ENCODE measurements at places on chromosomes 11 and 22.

DNA sequence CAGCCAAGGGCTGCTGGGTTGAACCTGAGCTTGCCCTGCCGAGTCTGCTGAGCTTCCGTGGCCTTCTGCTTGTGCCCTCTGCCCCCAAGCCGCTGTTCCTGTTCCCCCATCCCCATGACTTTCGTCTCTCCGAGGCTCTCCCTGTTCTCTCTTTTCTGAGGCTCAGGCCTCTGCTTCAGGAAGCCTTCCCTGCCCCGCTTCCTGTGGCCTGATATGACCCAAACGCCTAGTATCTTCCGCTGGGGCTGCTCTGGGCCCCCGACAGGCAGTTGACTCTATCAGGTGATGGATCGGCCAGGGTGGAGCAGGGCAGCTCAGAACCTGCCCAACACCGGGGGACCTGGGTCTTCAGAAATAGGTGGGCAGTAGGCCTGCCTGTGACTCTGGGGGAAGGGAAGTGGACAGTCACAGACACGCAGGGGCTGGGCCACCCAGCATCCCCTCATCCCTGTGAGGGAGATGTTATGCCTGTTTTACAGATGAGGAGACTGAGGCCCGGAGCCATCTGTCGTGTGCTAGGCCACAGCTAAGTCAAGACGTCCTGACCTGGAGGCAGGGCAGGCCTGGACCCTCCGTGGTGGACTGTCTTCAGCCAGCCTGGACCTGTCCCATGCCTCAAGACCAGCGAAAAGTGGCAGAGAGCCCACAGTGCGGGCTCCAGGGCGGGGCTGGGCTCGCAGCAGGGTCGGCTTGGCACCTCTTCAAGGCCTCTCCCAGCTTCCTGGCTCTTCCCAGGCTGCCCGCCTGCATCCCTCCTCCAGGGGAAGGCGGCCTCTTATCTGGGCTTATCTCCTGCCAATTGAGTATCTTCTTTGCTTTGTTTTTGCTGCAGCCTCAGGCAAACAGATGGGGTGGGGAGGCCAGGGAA is 16.2 kb downstream of the BAD start:
- no peak for DNase-seq

DNA sequence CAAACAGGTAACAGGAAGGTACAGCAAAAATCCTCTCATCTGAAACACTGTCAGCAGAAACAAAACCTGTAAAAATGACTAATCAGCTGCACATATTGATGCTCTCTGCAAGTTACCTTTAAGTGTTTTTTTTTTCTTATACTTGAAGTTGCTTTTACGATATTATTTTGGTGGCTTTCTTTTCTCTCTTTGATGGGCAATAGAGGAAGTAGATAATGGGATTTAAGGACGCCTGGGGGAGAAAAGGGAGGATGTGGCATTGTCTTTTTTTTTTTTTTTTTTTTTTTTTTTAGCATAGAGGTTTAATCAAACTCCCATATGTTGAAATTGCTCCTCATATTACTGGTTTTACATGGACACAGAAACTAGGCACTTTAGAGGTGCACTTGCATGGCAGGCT is 11.4 kb upstream of the ADSL start:
- no peak for DNase-seq

DNA sequence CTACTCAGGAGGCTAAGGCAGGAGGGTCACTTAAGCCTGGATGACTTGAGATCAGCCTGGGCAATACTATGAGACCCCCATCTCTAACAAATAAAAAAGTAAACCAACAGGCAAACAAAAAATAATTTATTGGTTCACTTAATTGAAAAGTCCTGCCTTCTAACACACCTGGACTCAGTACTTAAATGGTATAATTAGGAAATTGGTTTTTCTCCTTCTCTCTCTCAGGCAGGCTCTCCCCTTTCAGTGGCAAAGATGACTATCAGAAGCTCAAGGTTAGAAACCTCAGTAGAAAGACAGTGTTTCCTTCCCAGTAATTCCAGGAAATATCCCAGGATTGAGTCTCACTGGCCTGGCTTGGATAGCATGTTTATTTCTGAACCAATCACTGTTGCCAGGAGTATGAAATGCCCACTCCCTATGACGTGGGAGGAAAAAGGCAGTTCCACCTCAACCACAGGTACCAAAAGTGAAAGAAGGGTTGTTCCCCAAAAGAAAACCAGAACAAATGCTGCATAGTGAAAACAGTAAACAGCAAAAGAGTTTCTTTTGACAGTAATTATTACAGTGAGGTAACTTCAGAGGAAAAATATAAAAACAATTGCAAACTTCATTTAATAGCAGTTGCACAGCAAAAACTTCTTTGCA is 56.3 kb upstream of the SOX6 start:
- DNase-seq: no peak

GRCh38 chr11:113542420-113542819 is 67.2 kb upstream of the DRD2 start:
- no peak for DNase-seq

- peak; percentile 11 for DNase-seq
These were observed 624 bp downstream of the CBL start for GRCh38 chr11:119206511-119207414.

GRCh38 chr22:48146426-48146825 is 1384.0 kb downstream of the TBC1D22A start:
- DNase-seq: no peak

- no peak for DNase-seq
These were observed 434 bp downstream of the BANF1 start for GRCh38 chr11:66002648-66003225.

DNA sequence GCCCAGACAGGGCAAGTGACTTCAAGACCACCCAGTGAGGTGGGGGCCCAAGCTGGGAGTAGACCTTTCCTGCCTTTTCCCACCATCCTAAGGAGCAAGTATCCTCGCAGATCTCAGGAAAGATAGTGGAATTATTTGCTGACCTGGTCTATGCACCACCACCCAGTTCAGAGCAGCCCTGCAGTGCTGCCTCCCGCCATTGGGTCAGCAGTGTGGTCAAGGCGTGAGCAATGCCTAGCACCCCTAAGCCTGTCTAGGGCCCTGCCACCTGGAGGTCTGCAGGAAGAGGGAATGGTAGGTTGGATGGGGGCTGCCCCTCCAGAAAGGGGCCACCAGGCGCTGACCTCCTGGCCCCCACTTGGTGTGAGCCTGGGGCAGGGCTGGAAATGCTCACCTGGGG is 6.5 kb downstream of the MTFP1 start:
- DNase-seq: no peak

DNA sequence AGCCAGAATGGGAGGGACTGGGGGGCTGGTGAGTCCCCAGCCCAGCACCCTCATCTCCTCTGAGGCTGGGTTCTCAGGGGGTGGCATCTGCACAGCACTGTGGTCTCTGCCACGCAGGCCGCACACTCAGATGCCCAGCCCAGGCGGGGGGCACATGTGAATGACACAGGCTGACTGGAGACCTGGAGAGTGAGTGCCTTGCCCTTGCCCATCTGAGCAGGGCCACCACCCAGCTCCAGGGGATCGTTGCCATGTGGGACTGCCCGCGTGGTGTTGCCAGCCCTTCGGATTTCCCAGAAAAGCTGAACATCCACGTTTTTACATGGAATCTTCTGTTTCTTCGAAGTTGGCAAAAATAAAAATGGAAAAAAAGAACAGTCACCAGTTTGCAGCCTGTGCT is 18.9 kb downstream of the PRDM11 start:
- DNase-seq: no peak

DNA sequence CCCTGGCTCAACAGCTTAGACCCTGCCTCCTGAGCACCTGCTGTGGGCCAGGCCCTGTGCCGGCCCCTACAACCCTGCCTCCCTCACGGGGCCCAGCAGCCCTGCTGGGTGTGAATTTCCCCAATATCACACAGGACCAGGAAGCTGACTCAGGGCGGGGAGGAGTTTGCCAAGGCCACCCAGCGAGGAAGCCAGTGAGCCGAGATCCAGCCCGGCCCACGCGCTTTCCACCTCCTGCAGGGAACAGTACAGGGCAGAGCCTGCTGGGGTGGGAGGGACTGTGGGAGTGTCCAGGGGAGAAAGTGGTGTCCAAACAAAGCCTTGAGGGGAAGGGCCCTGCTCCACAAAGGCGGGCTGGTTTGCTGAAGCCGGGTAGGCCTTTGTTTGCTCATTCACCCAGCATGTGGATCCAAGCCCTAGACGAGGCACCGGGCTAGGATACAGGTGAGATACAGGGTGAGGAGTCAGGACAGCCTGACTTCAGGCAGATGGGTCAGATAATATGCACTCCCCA is 26.8 kb downstream of the RPL3 start:
- DNase-seq: no peak

- DNase-seq: no peak
These were observed 112.6 kb downstream of the CADM1 start for GRCh38 chr11:115391598-115391997.

- DNase-seq: no peak
These were observed 1434.7 kb downstream of the BRD1 start for GRCh38 chr22:48393041-48393370.

- DNase-seq: no peak
These were observed 117.4 kb upstream of the B3GAT1 start for GRCh38 chr11:134529212-134530096.

DNA sequence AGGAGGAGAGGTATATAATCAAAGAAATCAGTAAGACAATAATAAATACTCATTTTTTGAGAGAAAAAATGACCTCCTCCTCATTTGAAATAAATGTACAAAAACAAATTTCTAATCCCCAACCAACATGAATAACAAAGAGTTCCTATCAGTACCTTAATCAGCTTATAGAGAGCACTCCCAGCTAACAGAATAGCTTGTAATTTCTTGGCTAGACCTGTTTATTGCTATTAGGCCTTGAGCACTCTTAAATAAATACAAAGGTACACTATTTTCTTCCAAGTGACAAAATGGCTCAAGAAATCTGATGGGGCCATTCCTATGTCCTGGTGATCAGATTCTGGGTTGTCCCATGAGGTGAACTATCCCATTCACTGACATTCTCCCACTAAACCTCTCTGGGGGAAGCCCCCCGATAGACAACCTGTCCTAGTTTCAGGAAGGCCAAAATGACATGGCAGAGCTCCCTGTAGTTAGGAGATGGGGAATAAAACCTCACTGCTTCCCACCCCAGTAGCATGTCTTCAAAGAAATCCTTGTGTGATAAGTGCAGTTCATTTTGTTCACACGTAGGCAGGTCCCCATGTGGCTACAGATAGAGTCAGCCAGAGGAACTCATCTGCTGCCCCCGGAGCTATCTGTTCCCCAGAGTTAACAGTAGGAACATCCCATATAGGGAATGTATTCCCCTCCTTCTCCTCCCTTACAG is 385.7 kb downstream of the SOX6 start:
- DNase-seq: no peak

DNA sequence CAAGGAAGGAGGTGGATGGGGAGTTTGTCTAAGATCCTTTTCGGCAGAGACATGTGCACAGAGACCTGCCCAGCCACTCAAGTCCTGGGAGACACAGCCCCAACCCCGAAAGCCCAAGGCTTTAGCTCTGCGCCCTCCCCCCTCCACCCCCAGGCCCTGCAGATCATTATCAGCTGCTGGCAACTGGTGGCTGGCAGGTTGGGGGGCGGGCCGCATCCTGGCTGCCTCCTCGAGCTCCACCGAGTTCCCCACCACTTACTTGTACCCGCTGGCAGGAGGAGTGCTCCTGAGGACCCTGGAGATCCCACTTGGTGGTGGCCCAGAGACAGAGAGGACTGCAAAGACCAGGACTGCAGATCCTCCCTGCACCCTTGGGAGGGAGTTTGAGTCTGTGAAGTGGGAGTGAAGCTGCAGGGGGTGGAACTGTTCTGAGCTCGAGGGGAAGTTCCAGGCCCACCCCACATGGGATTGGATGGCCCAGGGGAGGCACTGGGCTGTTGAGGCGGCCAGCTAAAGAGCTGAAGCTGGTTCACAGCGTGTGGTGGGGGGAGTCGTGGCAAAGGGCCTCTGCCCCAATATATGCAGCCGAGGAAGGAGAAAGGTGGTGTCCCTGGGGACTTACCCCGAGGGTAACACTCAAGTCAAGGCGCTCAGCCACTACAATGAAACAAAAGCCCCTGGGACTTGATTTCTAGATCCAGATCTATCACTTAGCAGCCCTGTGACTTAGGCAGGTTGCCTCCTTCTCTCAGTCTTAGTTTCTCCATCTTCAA is 19.9 kb upstream of the CCDC86 start:
- no peak for DNase-seq

DNA sequence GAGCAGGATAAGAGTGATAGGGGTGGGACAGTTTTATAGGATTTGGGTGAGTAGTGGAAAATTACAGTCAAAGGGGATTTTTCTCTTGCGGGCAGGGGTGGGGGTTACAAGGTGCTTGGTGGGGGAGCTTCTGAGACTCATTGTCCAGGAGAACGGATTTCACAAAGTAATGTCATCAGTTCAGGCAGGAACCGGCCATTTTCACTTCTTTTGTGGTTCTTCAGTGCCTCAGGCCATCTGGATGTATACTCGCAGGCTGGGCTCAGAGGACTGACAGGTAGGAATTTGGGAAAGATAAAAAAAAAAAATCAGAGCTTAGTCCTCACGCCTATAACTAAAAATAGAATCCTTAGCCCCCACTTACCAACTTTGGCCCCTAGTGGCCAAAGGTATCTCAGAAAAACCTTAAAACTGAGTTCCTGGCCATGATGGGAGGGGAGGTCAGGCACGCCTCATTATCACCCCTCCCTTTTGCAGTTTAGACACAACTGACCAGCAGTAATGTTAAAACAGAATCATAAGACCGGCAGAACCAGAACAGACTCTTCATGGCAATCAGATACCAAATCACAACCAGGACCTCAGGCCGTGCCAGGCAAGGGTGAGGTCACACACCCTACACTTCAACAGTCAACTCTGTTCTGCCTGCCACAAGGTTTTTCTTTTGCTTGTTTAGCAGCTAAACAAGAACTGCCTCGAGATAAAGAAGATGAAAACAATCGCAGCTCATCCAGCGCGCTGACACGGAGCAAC is 8.9 kb upstream of the APOBEC3G start:
- no peak for DNase-seq

GRCh38 chr22:36238373-36239149 is 766 bp downstream of the APOL2 start:
- DNase-seq: no peak

- no peak for DNase-seq
These were observed 148.2 kb upstream of the SNX19 start for GRCh38 chr11:131064373-131064991.

GRCh38 chr11:115974703-115975102 is 470.5 kb upstream of the CADM1 start:
- no peak for DNase-seq

DNA sequence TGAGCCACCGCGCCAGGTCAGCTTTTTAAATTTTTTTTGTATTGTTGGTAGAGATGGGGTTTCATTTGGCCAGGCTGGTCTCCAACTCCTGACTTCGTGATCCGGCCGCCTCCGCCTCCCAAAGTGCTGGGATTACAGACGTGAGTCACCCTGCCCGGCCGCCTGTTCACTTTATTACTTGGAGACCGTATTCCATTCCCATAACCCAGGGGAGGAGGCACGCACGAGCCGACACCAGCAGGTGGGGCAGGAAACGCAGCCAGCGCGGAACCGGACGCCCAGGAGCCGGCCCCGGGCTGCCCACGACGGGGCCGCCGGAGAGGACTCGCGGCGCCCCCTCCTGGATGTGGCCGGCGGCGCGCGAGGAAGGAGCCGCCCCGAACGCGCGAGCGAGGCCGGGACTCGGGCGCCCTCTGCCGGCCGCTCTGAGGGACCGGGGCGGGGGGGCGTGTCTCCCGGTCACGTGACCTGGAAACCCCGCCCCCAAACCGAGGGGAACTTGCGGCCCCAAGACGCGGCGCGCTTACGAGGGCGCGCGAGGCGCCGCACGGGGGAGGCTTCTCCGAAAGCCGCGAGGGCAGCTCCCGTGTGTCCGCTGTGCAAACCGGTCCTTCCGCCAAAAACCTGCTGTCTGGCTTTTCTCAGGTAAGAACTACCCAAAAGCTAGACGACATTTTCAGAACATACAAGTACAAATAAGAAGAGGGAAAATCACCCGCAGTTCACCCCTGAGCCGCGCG is 11.6 kb upstream of the RNH1 start:
- peak; percentile 67 for DNase-seq
